ENCODE measurements at places on chromosomes 5 and 9.

- no peak for DNase-seq
Measured at GRCh38 chr5:38149815-38150195, 108.6 kb upstream of the EGFLAM start.

GRCh38 chr9:131277287-131277909 lies 1.1 kb upstream of the FAM78A start:
- DNase-seq = no peak

- no peak for DNase-seq
Measured at GRCh38 chr5:61651195-61651594, 319.1 kb downstream of the ZSWIM6 start.

GRCh38 chr5:143023411-143024096 lies 253.4 kb downstream of the ARHGAP26 start:
- DNase-seq = no peak

GRCh38 chr5:95797301-95797700 lies 25.2 kb downstream of the GLRX start:
- no peak for DNase-seq

GRCh38 chr9:127135056-127135745 lies 12.8 kb upstream of the ANGPTL2 start:
- no peak for DNase-seq

All from NCI-H226 (cell line).